Inflammatory macrophage (primary cell): ENCODE measurements at places on chromosomes 6 and 20.

GRCh38 chr6:154154389-154154967 lies 115.4 kb downstream of the OPRM1 start:
- peak; percentile 80 for DNase-seq

GRCh38 chr6:143803769-143804568 lies 39.2 kb upstream of the LTV1 start:
- DNase-seq, result no peak

DNA sequence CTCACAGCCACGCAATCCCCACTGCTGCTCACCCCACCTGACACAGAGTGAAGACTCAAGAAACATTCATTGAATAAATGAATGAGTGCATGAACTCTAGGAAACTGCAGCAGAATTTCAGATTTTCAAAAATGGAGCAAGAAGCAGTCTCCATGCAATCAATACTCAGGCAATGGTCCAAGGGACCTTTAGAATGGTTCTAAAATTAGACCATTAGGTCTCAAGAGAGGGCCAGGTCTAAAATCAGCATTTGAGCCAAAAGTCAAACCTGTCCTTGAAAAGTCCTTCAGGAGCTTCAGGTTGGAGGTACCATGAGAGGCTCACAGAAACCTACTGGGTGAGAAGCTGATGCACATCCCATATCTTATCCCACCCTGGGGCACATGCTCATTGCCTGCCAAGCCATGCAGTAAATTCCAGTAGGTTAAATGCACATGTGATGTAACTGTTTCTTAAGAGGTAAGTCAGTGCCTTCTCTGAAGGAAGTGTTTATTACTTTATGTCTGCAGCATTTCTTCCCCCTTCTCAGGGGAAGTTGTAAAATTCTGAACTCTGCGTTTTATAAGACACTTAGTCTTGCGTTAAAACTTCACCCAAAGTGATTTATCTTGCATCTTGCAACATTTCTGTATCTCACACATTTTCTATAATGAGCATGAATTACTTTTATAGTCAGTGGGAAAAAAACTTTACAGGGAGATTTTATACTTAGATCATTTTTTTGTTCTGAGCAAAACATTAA lies 126.6 kb downstream of the ADAT2 start:
- peak; percentile 13 for DNase-seq

DNA sequence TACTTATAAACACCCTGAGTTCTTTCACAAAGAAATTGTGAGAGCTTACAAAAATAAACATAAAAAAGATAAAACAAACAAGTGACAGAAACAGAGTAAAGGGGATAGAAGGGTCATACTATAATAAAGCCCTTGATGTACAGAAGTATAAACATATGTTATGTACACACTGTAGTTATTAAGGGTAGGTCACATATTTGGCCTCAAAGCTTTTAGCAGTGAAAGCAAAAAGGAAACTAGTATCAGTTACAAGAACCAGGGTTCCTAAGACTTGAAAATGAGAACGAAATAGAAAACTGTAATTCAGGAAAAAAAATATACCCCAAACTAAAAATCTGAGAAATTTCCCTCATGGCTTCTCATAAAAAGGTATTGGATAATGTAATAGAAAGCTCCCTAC lies 380.6 kb downstream of the HDGFL1 start:
- no peak for DNase-seq

- no peak for DNase-seq
These were observed 20.9 kb downstream of the UTRN start for GRCh38 chr6:144305985-144306384.

- DNase-seq, result no peak
These were observed 77.1 kb upstream of the RNF217 start for GRCh38 chr6:124885171-124885570.

DNA sequence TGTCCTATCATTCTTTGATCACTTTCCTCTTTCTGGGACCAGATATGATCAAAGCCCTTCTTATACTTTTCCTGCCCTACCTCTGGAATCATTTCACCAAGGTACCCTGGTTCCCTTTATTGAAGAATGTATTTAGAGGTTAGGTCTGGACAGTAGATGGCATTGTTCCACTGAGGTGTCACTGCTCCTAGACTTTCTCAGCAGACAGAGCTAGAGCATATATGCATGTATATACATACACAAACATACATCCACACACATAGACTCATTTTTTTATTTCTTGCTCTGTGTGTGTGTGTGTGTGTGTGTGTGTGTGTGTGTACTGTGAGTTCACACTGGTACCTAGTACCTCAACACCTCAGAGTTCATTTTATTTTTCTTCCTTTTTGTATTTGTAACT lies 40.9 kb downstream of the PTPRA start:
- DNase-seq, result no peak

GRCh38 chr20:16004108-16004854 lies 569.0 kb downstream of the KIF16B start:
- no peak for DNase-seq

GRCh38 chr6:42769051-42769450 lies 12.8 kb upstream of the BICRAL start:
- DNase-seq, result no peak

DNA sequence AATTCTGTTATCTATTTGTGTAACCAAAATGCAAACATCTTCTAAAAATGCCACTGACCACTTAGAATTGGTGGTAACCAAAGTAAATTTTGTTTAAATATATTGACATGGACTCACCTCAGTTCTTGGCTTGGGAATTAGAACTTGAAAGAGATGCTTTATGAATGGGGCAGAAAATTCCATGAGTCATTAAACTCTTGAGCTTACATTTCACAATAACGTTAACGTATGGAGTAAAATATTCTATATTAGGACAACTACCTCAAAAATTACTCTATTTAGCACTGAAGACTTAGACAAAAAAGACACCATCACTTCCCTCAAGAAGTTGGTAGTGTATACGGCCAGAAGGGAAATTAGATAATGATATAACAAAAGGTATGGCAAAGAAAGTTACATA lies 752.2 kb upstream of the MARCKS start:
- DNase-seq, result peak; percentile 63

DNA sequence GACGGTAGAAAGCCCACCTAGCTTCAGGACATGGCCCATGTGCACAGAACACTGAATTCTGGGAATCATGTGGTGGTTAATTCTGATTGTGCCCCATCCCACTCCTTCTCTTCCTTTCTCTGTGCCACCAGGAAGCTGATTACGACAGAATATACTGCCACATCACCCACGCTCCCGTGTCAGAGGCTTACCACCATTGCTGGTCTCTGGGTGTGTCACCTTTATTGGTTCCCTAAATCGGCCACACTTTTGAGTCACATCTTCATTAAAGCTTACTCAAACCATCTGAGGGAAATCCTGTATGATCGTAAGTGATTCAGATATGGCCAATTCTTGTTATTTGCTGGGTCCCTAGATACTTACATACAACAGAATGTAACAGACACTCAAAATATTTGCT lies 3.1 kb downstream of the TRMT6 start:
- peak; percentile 96 for DNase-seq

- DNase-seq, result no peak
These were observed 109.0 kb downstream of the PRND start for GRCh38 chr20:4830696-4831095.

- DNase-seq, result peak; percentile 75
These were observed 188.2 kb upstream of the PREP start for GRCh38 chr6:105591053-105591452.

DNA sequence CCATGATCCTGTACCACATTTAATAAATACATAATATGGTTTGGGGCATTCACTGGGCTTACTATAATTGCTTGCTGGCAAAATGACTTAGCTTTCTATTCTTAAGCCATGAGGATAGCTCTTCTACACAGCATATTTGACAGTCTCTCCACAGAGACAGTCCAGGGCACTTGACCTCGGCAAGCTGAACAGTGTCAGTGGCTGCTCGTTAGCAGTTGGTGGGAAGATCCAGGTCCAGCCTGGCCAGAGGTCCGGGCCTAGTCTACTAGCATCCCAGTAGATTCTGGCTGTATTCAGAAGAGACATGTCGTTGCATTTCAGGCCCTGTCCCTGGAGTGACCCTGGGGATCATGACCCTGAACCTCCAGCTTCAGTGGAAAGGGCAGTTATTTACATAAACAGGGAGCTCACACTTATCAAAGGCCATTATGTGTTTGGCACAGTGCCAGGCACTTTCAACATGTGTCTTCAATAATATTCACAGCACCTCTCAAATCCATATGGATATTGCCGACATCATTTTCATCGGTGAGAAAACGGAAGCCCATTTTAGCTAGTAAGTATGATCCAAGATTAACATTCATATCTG lies 139.0 kb downstream of the IMPG1 start:
- no peak for DNase-seq

DNA sequence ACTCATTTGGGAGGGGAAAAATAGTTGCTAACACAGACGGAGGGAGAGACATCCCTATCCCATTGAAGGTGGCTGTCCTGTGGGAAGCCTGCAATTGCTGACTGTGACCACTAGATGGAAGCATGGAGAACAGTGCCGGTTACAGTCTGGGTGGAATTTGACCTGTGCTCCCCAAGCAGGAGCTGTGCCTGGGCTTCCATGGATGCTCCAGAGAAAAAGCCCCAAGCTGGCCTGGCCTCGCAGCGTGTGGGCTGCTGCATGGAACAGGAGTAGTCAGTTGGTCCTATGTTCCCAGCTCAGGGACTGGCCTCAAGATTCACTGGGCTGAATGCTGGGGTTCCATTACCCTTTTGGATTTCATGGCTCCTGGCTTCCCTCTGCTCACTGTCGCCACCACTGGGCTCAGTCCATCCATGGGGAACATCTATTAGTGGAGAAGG lies 116.3 kb upstream of the CHD6 start:
- peak; percentile 33 for DNase-seq

GRCh38 chr6:14423955-14424354 lies 306.4 kb downstream of the CD83 start:
- DNase-seq, result no peak

DNA sequence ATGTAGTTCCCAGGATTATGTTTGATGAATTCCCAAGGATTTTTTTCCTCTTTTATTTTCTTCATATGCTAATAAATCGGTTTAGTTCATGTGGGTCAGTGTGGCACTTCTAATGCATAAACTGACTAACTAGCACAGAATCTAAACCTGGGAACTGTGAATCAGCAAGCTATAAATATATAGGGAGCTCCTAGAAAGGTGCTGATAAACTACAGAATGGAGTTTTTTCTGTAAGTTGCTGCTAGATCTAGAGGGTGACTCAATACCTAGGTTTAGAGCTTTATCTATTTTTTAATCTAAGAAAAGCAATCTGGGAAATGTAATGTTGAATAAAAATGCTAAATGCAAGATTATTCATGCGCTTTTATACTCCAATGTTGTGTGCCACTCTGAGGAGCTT lies 118.8 kb upstream of the PTCHD4 start:
- DNase-seq, result no peak

DNA sequence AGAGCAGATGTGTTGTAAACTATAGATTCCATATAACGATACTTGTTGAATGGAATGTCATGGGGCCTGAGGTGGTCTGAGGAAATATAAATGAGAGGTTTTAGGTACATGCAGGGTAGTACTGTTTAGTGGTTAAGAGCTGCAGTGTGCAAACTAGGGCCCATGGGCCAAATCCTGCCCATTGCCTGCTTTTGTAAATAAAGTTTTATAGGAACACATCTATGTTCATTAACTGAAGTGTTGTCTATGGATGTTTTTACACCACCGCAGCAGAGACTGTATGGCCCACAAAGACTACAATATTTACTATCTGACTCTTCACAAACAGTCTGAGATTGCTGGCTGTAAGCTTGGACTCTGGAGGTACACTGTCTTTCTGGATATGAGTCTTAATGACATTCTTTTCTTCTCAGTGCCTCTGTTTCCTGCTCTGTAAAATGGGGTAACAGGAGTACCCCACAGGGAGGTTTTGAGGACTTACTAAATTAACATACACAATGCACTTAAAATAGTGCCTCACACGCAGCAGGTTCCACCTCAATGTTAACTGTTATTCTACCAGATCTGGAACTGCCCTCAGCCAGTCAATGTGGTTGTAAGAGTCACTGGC lies 12.5 kb downstream of the GCM1 start:
- DNase-seq, result no peak

GRCh38 chr6:132520953-132521352 lies 8.0 kb upstream of the STX7 start:
- DNase-seq, result no peak

DNA sequence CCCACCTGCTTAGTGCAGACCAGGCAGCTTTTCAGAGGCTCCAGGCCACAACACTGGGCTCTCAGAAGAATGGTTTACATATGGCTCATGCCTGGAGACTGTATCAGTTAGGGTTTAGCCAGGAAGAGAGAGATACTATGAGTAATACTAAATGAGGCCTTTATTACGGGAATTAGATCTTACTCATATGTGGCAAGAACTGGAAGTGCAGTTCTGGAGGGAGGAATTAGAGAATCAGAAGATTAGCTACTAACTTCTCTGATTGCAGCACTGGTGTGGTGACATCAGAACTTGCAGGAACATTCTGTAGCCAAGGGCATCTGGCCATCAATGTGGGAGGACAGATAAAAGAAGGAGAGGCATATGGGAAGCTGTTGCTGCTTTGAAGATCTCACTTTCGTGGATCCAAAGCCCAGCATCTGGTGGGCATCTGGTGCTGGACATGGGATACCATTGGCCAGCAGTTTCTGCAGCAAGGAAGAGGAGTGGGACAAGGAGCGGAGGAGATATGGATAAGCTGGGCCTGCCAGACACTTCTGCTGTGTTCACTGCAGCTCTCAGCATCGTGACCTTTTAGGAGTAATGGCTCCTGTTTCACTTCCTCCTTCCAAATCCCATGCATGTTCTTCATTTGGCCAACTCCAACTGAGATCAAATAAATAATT lies 248.5 kb downstream of the BTBD3 start:
- DNase-seq, result peak; percentile 72

DNA sequence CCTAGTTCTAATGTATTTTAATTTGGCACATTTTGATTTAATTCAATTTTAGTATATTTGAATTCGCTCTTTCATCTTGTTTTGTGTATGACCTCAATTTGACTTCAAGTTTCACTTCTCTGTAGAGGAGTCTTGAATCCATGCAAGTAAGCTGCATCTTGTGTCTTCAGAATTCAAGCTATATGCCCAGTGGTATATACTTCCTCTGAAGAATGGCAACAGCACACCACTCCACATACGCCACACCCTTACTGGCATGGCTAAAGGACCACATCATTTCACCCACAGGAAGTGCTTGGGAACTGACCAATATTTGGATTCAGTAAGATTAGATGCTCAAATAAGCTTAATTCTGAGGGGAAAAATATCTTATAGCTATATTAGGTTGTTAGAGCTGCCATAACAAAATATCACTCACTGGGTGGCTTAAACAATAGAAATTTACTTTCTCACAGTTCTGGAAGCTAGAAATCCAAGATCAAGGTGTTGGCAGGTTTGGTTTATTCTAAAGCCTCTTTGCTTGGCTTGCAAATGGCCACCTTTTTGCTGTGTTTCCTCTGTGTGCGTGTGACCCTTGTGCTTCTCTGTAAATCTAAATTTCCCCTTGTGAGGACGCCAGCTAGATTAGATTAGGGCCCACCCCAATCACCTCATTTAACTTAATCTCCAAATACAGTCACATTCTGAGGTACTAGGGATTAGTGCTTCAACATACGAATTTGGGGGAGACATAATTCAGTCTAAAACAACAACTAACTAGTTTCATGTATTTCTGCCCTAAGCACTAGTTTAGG lies 2.8 kb upstream of the ASF1A start:
- DNase-seq, result peak; percentile 60
